ENCODE measurements at places on chromosomes 1 and 21.

GRCh38 chr1:196105901-196106300 is 502.3 kb downstream of the KCNT2 start:
- no peak for DNase-seq

GRCh38 chr1:159980076-159980475 is 26.0 kb upstream of the SLAMF9 start:
- DNase-seq: no peak

DNA sequence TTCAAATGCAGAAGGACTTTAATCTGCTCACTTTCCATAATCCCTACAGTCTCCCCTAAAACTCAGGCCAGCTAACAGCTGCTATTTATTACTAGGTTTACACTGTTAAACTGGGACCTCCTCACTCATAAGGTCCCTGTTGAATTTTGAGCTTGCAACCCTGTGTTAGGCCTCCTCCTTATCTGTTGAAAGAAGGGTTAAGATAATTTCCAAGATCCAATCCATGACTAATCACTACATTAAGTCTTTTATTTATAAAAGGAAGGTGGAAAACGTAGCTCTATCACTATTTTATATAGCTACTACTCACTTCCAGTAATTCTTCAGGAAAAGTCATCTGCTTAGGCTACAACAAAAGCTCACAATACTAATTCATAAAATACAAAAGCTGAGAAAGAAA is 79.5 kb downstream of the EVI5 start:
- DNase-seq: no peak

- DNase-seq: peak; percentile 21
Measured at GRCh38 chr1:62175568-62176179, 19.0 kb upstream of the L1TD1 start.

GRCh38 chr1:25704267-25704691 is 87.7 kb downstream of the MAN1C1 start:
- peak; percentile 36 for DNase-seq

GRCh38 chr1:1230656-1231399 is 973 bp downstream of the SDF4 start:
- DNase-seq: no peak

- no peak for DNase-seq
Measured at GRCh38 chr1:160727316-160727640, 11.8 kb upstream of the SLAMF7 start.

GRCh38 chr1:27412502-27412901 is 20.1 kb downstream of the GPR3 start:
- no peak for DNase-seq

All from central memory CD4-positive, alpha-beta T cell (primary cell).